Stimulated activated effector memory CD8-positive, alpha-beta T cell treated with anti-CD3 and anti-CD28 coated beads, Interleukin-12 subunit alpha, Interleukin-12 subunit beta, amount 100 ng/mL, for 72 hours (primary cell): ENCODE measurements at places on chromosomes 4 and X.

GRCh38 chr4:152996672-152997071, 60.5 kb downstream of the FHDC1 start:
- no peak for DNase-seq

GRCh38 chr4:94819371-94820168, 61.8 kb downstream of the BMPR1B start:
- no peak for DNase-seq

DNA sequence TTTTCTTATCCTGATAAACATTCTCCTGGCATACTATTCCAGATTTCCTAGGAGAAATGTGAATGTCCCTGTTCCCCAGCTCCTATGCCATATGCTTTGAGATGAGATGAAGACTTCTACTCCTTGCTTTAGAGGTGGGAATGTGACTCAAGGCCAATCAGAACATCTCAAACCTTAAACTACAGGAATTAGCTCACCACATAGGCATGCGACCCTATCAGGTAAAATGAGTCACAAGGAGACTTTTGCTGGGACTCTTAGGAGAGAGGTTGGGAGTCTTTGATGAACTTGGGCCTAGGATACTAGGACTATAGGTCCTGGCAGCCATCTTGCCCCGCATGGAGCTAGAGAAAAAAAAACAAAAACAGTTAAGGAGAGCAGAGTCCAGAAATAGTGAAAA, 5.8 kb upstream of the USO1 start:
- DNase-seq = no peak

DNA sequence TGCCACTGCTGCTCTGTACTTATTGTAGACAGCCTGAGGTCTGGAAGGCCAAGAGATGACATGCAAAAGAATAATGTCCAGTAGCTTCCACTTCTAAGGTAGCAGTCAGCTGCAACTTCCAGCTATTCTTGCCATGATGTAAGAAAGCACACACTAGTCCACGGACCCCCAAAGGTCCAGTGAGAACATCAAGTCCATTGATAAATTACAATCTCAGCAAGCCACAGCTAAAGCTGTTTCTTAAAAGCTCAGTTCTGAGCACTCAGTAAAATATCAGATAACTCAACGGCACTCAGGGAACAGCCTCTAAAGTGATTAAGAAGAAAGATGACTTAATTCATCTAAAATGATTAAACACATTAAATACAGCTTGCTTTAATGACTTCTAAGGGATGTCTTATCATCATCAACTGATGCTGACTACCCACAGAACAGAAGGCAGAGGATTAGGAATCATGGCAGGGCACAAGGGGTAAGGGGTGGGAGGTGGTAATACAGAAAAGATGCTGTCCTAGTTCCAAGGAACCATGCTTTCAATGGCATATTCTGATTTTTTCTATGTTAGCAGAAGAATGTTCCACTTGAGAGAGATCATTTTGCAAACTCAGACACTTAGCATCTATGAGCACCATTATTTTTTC, 99.1 kb upstream of the CBR4 start:
- no peak for DNase-seq

DNA sequence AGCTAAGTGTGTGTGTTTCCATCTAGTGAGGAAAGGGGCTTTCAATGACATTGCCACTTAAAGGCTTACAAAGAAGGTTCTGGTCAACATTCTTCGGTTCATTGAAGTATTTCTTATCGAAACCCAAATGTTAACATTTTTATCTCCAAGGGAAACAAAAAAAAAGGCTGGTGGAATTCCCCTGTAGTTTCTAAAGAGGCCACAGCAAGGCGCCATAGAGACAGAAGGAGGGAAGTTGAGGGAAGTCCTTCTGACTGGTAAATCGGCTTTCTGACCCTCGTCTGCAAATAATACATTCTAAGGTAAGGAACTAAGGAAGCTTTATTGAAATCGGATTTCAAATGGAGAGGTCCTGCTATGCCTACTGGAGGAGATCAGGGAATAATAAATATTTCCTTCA, 1.7 kb upstream of the ZFP42 start:
- no peak for DNase-seq

GRCh38 chrX:119187298-119187697, 48.8 kb upstream of the PGRMC1 start:
- DNase-seq = no peak

GRCh38 chr4:140255467-140255866, 101.5 kb upstream of the MAML3 start:
- DNase-seq = no peak

DNA sequence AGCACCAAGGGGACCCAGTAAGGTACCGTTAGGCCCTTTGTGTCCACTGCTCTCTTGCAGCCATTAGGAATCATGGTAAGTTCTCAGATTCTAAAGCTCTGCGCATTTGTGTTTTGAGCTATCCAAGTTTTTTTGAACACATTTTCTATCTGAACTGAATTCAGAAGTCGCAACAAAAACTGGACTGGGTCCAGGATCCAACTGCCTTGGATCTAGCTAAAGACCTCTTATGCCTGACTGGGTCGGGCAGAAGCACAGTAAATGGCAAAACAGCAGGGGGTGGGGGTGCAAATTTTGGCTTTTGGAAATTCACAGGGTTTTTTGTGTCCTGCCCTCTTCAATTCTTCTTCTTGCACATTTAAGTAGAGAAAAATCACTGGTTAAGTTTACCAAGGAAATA, 30.0 kb downstream of the RCHY1 start:
- DNase-seq = no peak

GRCh38 chr4:95548738-95549245, at the start of gene UNC5C:
Gene UNC5C, minus strand, starts transcription at chr4:95548973.
- no peak for DNase-seq

- DNase-seq = no peak
Measured at GRCh38 chr4:54745031-54745770, 87.4 kb downstream of the KIT start.

- no peak for DNase-seq
Measured at GRCh38 chrX:134174859-134175258, 62.1 kb upstream of the CCDC160 start.

DNA sequence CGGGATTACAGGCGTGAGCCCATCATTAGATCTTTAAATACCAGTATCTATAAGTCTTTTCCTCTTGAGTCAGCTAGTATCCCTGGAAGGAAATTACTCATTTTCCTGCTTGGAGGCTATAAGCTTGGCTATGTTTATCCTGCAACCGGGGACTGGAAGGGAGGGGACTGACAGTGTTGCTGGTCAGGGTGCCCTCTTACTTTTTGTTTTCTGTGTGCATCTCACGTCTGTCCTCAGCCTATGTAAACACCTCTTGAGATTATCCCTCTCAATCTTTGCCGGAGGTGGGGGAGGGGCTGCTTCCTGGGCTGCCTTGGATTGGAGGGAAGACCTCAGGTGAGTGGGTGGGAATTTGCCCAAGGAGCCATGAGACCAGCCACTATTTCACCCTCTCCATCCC, 37.0 kb downstream of the HTT start:
- no peak for DNase-seq

GRCh38 chrX:123455693-123456092, 271.6 kb downstream of the GRIA3 start:
- DNase-seq = no peak

DNA sequence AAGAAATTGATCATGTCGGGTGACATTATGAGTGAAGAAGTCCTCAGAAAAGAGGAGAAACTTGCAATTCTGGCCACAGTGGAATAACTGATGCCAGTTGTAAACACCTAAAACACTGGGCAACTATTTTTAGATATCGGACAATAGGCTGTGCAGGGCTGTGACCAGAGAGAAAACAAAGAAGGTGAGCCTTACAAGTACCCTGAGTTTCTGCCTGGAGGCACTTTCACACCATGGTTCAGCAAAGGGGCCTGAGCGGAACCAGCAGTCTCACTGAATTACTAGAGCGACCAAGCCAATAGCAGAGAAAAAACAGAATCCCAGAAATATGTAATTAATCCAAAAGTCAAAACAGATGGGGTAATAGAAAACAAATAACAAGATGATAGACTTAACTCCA, 11.2 kb downstream of the IRAK1 start:
- no peak for DNase-seq

GRCh38 chr4:67051000-67051789, 494.1 kb downstream of the CENPC start:
- no peak for DNase-seq

- no peak for DNase-seq
Measured at GRCh38 chr4:68592673-68593072, 16.6 kb upstream of the UGT2B17 start.

DNA sequence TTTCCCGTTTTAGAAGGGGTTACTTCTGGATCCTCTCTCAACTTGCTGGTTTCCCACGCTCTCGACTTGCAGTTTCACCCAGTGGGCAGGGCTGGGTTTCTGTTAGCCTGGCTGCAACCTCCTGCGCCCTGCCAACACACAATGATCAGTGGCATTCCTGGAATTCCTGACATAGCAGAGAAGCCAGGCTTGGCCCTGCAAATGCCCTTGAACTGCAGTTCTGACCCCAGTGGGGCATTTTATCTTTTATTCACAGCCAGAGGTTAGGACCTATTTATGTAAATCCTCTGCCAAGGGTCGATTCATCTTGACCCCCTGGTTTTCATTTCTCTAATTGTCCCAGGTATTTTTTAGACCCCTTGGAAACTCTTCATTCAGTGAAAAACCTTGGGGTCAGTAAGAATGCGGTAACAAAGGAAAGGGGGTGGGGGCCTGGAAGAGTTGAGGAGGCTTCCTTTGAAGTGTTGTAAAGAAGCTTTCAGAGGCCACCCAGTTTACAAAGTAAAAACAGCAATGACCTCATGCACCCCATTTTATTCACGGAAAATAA, 217.6 kb downstream of the ZNF674 start:
- DNase-seq = no peak

GRCh38 chrX:105725228-105725627, 97.1 kb upstream of the NRK start:
- DNase-seq = no peak

DNA sequence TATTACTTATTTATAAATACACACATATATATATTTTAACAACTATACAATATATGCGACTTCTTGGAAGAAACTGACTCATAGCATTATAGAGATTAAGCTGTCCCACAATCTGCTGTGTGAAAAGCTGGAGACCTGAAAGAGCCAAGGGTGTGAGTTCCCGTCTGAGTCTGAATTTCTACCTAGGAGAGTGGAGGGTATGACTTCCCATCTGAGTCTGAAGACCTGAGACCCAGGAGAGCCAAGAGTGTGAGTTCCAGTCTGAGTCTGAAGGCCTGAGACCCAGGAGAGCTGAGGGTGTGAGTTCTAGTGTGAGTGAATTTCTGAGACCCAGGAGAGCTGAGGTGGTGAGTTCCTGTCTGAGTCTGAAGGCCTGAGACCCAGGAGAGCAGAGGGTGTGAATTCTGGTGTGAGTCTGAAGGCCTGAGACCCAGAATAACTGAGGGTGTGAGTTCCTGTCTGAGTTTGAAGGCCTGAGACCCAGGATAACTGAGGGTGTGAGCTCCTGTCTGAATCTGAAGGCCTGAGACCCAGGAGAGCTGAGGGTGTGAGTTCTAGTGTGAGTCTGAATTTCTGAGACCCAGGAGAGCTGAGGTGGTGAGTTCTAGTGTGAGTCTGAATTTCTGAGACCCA, 8.9 kb upstream of the P2RY8 start:
- DNase-seq = no peak
